ENCODE measurements at places on chromosomes 7 and 10.

DNA sequence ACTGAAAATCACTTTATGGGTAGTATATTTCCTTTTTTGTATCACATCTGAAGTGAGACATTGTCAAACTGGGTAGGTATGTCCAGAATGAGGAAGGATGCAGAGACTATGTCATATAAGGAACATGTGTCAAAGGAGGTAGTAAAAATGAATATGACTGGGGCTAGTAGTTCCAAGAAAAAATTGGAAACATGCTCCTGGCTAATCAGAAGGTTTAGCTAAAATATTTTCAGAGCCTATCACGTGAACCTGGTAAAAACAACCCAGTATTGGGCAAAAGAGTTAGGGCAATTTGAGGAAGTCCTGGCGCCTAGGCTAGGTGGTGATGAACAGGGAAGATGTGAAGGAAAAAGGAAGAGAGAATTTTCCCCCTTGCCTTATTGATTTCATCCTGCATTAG, 26.4 kb downstream of the ENTPD1 start:
- no peak for DNase-seq

DNA sequence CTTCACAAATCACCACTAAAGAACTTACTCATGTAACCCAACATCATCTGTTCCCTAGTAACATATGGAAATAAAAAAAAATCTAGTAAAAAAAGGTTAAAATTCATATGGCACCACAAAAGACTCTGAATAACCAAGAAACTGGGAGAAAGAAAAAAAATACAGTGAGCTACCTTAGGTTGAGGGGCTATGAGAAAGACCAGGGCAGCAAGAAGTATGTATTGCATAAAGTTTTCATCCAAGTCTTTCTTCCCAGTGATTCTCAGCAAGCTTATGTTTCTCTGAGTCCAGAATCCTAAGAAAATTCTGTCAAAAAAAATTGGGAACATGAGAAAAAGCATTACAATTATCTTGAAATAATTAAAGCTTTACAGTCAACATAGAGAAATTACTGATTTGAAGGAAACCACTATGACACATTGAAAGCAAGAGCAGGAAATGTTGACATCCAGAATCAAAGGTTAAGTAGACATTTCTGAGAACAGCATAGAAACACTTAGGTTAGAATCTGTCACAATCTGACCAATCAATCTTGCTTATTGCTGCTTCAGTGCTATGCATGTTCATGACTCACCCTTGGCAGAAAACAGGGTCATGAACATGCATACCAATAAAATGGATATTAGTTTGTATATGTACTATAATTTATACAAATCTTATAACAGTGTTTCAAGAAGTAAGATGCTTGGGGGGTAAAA, 494.0 kb upstream of the POT1 start:
- DNase-seq, result no peak

DNA sequence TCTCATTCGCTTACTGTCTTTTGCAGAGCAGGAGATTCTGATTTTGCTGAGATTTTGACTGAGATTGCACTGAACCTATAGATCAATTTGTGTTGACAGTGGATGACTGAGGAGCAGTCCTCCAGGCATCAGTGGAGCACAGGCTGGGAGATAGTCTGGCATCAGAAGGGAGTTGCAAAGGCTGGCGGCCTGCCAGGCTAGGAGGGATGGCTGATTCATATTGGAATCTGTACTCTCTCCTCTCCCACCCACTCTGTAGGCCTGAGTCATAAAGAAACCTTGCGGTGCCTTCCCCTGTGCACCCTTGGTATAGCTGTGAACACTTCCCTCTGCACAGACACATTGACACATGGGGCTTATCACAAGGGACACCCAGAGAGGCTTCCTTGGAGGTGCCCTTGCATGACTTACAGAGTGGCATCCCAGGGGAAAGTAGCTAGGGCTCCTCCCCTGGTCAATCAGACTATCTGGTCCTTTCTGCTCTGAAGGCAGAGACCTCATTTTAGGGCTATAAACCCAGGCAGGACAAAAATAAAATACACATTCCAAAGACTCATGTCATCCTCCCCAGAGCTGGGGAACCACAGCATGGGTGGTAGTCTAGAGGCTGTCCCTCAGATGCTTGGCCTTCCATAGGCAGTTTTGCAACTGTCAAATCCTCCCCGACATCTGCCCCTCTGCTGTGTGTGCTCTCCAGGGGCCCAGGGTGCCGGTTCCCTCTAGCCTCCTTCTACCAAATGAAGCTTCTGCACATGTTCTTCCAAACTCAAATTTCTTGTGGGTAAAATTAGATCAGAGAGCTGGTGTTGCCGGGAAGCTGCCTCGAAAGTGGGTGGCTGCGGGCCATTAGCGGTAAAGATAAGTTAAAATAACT, 37.4 kb upstream of the EEPD1 start:
- peak; percentile 87 for DNase-seq

DNA sequence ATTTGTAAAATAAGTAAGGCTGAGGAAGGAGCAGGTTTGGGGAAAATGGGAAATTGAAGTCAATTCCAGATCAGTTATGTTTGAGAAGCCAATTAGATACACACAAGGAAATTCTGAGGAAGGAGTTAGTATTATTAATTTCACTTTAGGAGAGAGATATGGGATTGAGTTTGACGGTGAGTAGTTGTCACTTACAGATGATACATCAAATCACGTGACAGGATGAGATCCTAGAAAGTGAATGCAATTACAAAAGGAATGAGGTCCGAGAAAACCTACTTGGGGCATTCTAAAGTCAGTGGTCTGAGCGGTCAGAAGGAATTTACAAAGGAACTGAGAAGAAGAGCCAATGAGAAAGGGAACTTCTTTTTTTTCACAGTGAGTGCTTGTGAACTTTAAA, 364.3 kb upstream of the TMEM229A start:
- no peak for DNase-seq

DNA sequence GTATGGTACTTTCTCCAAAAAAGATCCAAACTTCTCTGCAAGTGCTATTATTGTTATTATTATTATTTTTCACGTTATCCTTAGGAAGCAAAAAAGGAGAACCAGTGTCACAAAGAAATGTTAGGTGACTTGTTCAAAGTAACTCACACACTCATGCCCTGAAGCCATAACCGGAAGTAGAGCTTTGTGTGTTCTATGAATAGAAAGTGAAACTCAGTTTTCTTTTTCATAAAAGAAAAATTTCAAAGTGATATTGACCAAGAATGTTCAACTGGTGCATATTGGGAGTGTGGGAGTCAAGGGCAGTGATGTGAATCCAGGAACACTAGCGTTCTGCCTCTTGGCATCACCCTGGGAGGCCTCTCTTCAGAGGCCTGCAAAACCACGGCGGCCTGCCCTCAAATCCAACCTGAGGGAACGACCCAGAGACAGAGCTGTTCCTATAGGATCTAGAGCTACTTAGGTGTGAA, 106.1 kb downstream of the PRKCQ start:
- no peak for DNase-seq

DNA sequence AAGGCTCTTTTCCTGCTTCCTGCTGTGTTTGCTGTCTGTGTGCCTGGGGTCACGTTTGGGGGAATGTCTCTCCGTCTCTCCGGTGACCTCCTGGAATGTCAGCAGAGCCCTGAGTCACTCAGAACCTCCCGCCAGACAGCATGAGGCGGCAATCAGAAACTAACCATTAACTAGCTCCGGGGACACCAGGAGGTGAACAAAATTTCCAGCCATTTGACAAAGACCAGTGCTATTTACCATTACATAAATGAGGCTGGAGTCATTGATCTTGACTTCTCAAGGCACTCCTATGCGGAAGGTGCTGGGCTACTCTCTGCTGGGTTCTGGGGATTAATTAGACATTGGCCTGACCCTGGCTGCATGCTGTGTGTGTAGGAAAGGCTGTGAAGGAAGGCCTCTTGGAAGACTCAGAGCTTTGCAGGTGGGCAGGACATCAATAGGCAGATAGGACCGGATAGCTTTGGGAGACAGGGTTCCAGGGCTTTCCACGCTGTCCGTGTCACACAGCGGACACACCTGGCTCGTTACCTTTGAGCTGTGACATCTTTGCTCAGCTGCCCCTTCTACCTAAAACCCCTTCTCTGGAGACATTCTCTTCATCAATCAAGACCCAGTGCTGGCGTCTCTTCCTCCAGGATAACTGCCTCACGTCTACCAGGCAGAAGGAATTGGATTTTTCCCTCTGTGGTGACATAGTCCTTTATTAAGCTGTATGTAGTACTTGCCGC, 77.0 kb downstream of the PFKFB3 start:
- peak; percentile 48 for DNase-seq

Data from HTR-8/SVneo (cell line).